ENCODE measurements at places on chromosomes 2 and 18.

GRCh38 chr2:5372141-5372540 is 320.0 kb upstream of the SOX11 start:
- DNase-seq: no peak

DNA sequence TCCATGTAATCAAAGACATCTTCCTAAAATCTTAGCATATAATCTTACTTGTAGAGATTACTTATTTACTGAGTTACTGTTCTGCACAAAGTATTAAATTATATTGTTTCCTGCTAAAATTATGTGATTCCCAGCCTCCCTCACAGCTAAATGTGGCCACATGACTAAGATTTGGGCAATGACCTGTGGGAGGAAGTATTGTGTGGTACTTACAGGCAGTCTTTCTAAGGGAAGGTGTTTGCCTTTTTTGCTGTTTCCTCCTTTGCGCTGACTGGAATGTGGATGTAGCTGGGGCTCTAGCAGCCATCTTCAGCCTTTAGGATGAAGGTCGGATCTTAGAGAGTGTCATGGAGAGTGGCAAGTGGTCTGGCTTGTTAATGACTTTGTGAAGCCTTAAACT is 146.3 kb upstream of the APCDD1 start:
- no peak for DNase-seq

DNA sequence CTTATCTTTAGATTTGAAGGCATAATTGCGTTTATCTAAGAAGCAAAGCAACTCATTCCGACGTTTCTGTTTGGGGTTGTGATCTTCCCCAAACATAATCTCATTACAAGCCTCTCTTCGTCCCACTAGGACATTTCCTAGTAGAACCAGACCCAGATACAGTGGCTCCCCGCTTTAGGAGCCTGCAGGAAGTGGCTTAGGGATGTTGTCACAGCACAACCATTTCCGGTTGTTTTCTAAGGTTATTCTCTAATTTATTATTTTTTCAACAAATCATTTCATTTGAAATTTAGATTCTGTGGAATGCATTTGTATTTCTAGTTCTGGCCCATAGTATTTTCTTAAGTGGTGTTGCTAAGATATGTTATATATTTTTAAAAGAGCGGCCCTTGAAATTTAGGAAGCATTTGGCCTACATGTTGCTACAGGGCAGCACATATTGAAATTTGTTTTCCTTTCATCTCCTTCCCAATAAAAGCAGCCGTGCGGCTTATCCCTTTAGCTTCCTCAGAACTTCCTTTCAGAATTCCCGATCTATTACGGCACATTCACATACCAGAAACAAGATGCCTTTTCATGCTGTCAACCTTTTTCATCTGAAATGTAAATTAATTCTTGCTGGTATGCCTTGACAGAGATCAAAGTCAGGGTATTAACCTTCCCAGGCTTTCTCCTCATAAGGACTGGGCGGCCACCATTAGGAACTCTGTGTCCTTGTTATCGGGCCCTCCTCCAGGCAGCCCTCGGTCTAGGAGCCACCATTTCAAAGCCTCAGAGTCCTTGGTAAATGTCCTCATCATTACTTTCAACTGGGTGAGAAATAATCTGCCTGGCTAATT is 210.9 kb upstream of the SP5 start:
- no peak for DNase-seq

DNA sequence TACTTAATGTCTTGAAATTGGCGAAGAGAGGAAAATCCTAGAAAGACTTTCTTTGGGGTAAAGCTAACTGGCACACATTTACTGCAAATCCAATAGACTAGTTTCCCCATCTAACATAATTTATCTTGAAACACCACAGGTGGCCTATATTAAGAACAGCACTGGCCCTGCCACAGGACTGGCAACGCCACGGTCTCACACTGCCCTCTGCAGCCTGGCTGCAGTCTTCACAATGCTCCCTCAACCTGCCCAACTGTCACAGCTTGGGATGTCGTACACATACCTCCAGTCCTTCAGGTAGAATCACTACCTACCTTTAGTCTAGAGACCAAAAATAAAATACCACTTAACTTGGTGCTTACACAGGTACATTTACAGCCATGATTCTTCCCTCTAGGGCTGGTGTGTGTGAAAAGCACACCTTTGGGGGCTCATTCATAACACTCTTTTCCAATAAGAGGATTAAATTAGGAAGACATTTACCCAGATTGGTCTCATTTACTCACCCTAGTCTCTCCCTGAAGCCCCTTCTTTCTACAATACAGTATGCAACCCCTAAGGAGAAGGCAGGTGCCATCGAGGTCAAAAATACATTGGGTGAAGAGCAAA is 222.2 kb downstream of the C1D start:
- DNase-seq: peak; percentile 40

DNA sequence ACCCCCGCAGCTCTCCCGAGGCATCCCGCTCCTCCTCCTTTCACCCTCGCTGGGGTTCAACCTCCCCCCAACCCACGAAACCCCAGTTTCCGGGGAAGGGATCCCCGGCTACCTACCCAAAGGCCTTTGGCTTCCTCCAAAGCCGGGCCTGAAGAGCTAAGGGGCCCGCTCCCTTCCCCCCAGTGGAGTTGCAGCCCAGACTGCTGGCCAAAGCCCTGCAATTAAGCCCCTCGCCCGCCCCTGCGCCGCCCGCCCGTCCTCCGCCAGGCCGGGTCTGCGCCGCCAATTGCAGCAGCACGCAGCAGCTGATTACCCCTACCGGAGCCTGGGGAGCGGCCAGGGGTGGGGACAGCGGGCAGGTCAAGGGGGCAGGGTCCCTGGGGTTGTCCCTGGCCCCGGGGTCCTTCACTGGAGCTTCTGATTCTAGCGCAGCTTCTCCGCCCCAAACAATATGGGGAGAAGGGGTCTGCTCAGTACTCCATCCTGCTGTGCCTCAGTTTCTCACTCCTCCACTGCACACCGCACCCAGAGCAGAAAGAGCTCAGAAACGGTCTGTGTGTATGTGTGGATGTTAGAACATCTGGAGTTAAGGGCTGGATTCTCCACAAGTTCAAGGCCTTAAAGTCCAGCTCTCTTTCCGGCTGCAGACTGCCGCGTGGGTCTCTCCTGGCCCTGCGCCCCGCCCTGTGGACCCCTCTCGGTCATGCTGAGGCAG is 16.9 kb downstream of the WNT10A start:
- peak; percentile 83 for DNase-seq

GRCh38 chr2:111061191-111061590 is 59.5 kb upstream of the BCL2L11 start:
- DNase-seq: no peak

DNA sequence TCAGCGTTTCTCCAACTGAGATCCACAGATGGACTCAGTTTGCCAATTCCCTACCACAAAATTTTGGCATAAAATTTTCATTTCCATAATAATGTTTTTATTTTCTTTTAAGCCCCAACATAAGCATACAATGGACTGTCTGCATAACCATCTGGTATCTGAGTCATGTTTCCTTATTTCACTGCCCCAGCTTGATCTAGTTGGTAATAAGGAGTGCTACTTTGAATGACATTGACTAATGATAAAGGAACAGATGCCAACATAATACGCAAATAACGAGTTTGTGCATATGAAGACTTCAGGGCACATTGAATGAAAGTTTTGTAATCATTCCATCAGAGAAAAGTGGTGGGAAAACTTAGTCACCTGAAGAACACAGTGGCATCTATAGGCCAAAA is 8.8 kb upstream of the MBD2 start:
- DNase-seq: no peak

DNA sequence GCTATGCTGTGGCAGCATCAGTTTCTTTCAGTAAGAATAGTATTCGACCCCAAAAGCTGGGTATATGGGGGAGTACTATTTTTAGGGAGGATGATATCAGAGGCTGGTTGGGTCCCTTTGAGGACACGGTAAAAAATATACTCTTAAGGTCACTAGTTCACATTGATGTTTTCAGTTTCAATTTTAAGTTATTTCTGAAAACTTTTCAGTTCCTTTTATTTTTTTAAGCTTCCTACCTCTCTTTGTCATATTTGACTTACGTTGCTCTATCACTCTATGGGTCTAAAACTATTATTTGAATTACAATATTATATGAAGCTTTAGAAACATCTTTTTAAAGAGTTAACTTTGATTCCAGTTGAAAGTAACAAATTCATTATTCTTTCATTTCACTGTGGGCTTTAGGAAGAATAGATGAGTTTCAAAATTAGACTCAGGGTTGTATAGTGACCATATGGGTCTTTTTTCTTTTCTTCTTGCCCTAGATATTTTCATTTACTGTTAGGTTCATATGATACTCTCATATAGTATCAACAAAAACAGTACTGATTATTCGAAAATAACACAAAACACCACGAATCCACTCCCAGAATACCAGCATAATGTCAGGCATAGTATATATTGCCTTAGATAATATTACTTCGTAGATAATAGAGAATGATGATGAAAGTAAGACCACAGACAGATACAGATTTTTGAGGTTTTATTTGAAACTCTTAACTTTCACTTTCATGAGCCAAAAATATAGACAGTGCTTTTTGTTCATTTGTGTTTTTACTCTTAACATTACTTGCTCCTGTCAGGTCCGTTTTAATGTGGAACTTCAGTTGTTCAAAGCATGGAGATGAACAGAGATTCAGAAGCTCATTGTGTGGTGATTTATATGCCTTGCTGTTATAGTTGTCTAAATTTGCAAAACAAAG is 9.8 kb downstream of the RMDN2 start:
- no peak for DNase-seq

DNA sequence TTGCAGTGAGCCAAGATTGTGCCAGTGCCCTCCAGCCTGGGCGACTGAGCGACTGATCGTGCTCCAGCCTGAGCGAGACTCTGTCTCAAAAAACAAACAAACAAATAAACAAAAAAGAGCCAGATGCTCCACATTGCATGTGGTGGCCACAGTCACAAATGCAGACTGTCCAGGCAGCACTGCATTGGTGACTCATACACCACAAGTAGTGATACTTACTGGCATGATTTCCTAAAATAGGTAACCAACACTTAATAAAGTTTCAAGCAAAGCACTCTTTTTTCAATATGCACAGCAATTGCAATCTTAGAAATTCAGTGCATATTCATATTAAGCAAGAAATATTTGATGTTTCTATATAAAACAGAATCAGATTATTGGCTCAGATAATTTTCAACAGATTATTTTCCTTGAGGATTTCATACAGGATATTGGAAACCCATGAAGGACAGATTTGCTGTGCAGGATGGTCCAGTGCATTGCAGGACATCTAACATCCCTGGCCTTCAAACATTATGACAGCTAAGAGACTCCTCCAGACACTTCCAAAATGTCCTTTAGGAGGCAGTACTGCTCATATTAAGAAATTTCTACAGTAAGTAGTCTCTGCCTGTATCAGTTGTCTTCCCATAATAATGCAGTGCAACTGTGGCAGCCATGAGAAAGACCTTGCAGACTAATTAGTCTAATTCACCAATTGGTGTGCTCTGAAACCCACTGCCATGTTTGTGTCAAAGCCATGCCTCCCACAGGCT is 10.5 kb upstream of the SLC1A4 start:
- no peak for DNase-seq

DNA sequence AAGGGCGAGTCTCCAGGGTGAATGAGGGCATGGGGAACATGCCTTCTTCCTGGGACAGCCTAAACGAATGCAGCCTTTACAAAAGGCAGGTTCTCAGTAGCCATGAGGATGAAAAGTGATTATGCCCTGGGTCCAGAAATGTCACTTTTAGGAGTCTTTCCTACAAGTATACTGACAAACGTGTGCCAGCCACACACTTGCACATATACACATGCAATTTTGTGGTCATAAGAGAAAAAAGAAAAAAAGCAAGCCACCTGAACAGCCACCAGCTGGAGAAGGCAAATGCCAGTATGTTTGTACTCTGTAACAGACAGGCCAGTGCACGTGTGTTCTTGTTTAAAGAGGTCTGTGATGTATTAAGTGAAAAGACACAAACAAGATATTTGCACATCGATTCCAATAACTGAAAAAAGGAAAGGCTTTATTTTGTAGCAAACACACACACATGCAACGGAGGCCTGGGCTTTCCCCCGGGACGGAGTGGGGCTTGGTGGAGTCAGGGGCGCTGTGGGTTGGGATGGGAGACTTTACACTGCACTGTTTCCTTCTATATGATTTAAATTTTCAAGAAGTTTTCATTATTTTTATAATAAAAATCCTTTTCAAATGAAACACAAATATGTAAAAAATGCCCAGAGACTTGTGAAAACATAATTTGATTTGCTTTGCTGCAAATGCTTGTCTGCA is 108.4 kb downstream of the FAM210A start:
- DNase-seq: no peak
